ENCODE measurements at places on chromosomes 4 and X.

DNA sequence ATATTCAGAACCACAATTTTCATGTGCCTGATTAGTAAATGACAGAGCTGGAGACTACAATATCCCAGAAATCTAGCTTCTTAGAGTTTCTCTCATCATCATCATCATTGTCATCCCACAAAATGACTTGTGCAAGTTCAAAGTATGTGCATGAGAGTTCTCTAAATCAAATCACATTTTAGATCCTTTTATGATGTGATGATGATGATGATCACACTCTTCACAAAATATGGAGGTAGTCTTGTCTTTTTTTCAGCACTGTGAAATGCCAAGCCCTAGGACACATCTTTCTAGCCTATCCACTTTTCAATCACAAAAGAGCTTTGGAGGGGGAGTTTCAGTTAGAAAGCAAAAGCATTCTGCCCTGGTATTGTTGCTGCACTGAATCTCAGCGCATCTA is 7.4 kb downstream of the MBNL3 start:
- DNase-seq: no peak

- DNase-seq: no peak
Measured at GRCh38 chr4:157992948-157993839, 179.6 kb downstream of the GASK1B start.

DNA sequence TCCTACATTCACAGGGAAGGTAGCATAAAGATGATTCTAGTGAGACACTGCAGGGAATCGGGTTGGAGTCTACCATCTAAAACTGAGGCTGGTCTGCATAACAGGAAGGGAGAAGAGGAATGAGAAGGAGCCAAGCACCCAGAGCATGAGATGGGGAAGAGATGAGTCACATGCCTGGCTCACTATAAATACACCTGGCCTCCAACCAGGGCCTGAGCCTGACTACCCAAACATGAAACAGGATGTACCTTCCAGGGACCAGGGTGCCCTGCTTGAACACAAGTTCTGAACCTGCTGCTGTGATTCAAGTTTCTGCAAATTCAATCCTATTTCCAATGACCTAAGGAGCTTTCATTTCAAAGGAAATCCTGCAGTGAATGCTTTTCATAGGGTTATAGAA is 24.9 kb downstream of the CD99L2 start:
- DNase-seq: no peak

DNA sequence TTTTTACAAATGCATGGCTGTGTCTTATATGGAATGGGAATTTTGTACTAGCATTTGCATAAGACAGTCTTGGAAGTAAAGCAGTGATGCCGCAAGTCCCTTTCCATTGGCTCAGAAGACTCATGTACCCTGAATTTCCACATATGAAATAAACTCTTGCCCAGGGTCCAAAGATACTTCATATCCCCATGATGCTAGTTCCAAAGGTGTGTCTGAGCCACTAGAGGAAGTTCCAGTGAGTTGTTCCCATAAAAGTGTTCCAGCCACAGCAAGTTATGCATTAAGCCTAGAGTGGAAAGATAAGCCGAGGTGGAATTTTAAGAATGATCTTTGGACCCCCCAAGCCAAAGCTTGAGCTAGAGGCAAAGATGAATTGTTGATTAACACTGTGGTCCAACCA is 9.3 kb upstream of the CEP135 start:
- no peak for DNase-seq

DNA sequence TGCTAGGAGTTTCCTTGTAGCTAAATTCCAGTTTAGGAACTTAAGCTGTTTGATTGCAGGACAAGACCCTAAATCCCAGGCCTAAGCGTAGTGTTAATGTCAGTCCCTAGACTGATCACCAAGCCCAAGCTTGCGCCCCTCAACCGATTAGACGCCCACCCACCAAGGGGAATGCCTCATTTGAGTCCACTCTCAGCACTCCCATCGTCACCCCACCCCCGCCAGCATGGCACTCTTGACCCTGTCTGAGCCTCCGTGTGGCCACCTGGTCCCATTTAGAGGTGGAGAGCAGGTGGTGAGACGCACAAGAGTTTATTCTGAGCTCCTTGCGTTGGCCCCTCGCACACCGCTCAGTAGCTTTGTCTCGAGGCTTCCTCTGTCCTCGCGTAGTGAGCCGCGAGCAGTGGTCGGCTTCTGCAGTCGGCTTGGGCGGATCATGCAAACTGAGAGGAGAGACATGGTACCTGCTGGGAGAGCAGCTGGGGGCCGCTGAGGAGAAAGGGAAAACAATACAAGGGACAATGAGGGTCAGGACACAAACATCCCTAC is 48.5 kb upstream of the ZNF157 start:
- DNase-seq: no peak

- DNase-seq: no peak
Measured at GRCh38 chrX:64456828-64457227, 61.6 kb upstream of the MTMR8 start.
